ENCODE measurements at places on chromosomes 13 and 19. TPM values are rescaled to one million over a fixed set of nuclear protein-coding genes. Genes with fewer than 3 reads are reported as not detected.

DNA sequence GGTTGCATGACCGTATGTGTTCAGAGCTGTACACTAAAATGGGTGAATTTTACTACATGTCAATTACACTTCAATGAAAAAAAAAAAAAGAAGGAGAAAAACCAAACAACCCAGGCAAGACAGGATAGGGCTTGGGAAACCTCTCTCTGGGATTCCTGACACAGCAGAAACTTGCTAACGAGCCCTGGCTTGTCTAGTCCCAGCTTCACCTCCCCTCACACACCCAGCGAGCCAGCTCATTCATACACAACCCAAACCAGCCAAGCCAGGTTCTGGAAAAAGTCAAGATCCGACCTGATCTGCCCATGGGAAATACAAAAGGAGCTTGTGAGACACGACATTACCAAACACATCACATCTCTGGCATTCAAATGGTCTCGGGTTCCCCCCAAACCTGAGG, 3.7 kb upstream of the TECR start:
- peaks cover 12% of the 10 kb centered on the region for H3K4me1 ChIP-seq
- no peaks in the 10 kb centered on the region for H3K27me3 ChIP-seq
- no peaks in the 10 kb centered on the region for H3K36me3 ChIP-seq
- H3K4me3 ChIP-seq, result no peak overlapping the region

- no peak overlapping the region for H3K27ac ChIP-seq
- H3K36me3 ChIP-seq, result no peaks in the 10 kb centered on the region
- DNase-seq, result no peak
- no peaks in the 10 kb centered on the region for H3K27me3 ChIP-seq
- H3K4me1 ChIP-seq, result no peaks in the 10 kb centered on the region
These were observed 10.8 kb upstream of the MBNL2 start for GRCh38 chr13:97211300-97211699.

DNA sequence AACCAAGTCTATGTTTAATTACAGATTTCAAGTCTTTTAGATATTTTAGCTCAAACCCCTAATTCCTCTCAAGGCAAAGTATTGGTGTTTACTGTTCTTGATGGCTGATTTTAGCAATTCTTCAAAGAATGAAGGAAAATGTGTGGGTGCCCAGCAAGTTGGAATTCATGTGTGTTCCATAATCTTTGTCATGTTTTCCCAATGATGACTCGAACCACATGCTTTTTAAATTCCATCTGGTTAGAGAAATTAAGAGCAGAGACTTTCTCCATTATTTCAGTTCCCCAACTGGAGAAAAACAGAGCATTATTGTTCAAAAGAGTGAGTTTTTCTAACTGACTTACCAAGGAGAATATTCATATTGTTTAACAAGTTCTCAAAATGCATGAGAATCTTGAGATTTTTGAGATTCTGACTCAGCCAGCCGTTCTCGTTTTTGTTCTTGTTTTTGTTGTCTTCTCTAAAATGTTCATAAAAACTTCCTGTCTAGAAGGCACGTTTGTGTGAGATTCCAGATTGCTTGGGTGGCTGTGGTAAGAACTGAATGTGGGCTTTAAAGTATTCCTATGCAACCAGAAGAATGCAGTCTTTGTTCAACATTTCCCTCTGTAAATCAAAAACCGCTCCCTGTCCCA, 404.7 kb downstream of the IRS2 start:
- DNase-seq, result no peak
- H3K36me3 ChIP-seq, result no peaks in the 10 kb centered on the region
- no peaks in the 10 kb centered on the region for H3K27me3 ChIP-seq
- no peak overlapping the region for H3K4me3 ChIP-seq
- H3K4me1 ChIP-seq, result no peaks in the 10 kb centered on the region

DNA sequence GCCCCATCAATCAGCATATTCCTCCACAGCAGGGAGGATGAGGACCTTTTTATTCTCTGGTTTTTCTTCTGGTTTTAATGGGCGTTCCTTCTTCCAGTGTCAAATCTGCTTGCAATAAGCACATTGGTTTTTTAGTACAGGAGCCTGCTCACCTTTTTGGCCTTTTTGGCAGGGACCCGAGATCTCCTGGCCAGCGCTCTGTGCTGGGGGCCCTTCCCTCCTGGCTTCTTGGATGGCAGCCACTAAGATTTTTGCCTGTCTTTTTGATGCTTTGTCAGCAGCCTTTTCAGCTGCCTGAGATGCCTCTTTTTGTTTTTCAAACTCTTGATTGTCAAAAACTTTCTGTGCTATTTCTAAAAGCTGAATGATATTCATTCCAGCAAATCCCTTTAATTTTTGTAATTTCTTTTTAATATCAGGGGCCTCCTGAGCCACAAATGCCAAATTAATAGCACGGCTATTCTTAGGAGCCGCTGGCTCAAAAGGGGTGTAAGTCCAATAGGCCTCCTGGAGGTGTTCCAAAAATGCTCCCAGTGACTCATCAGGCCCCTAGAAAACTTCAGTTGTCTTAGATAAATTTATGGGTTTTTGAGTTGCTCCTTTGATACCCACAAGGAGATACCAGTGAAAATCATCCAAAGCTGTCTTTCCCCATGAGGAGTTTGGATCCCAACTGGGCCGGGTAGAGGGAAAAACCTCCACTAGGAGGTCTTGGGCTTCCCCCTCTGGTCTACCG, 73.0 kb downstream of the ZNF100 start:
- H3K4me3 ChIP-seq, result no peak overlapping the region
- no peak for DNase-seq
- H3K27ac ChIP-seq, result no peak overlapping the region
- H3K4me1 ChIP-seq, result no peaks in the 10 kb centered on the region

- no peak overlapping the region for H3K4me3 ChIP-seq
- H3K27me3 ChIP-seq, result no peaks in the 10 kb centered on the region
- H3K27ac ChIP-seq, result no peak overlapping the region
- peaks cover 20% of the 10 kb centered on the region for H3K36me3 ChIP-seq
- no peak for DNase-seq
- no peaks in the 10 kb centered on the region for H3K4me1 ChIP-seq
These were observed 20.1 kb upstream of the N4BP2L1 start for GRCh38 chr13:32447894-32448623.

DNA sequence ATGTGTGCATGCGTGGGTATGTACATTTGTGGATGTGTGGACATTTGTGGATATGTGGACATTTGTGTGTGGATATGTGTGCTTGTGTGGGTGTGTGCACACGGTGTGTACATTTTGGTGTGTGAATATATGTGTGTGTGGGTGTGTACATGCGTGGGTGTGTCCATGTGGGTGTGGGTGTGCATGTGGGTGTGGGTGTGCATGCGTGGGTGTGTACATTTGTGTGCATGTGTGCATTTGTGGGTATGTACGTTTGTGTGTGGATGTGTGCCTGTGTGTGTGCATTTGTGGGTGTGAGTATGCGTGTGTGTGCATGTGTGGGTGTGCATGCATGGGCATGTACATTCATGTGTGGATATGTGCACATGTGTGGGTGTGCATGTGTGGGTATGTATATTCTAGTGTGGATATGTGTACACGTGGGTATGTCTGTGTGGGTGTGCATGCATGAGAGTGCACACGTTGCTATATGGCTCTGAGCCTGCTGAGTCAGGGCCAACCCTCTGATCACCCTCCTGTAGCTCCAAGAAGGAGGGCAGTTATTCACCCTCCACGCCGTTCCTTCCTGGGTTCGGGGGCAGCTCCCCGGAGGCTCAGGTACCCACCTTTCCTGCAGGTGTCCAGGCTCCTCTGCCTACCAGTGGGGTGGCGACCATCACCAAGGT, 20.3 kb downstream of the COMP start:
- no peak overlapping the region for H3K4me3 ChIP-seq
- H3K27ac ChIP-seq, result no peak overlapping the region
- H3K36me3 ChIP-seq, result peaks cover 24% of the 10 kb centered on the region
- DNase-seq, result no peak
- H3K4me1 ChIP-seq, result no peaks in the 10 kb centered on the region
- no peaks in the 10 kb centered on the region for H3K27me3 ChIP-seq

DNA sequence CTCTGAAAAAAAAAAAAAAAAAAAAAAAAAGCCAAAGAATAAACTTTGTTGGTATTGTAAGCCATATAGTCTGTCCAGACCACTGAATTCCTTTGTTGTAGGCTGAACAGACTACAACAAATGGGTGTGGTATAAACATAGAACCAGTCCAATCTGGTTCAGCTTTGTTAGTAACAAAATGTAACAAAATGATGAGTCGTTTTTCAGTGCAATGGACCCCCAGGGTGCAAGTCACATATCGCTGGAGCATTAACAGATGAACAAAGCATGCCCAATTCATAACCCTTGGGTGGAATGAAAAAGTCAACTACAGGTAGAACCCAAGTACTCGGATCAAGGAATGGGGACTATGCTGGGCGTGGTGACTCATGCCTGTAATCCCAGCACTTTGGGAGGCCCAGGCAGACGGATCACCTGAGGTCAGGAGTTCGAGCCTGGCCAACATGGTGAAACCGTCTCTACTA, 13.6 kb upstream of the FCHO1 start:
- no peak for DNase-seq
- H3K36me3 ChIP-seq, result peaks cover 7% of the 10 kb centered on the region
- no peak overlapping the region for H3K4me3 ChIP-seq
- no peaks in the 10 kb centered on the region for H3K4me1 ChIP-seq
- no peaks in the 10 kb centered on the region for H3K27me3 ChIP-seq

DNA sequence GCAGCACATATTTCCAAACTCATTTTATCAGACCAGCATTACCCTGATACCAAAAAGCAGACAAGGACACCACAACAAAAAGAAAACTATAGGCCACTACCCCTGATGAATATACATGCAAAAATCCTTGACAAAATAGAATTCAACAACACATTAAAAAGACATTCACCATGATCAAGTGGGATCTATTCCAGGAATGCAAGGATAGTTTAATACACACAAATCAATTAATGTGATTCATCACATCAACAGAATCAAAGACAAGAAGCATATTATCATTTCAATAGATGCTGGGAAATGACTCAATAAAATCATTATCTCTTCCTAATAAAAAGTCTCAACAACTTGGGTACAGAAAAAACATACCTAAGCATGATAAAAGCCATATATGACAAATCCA, 11.2 kb downstream of the ZNF347 start:
- H3K27me3 ChIP-seq, result no peaks in the 10 kb centered on the region
- no peaks in the 10 kb centered on the region for H3K4me1 ChIP-seq
- no peak for DNase-seq
- no peak overlapping the region for H3K27ac ChIP-seq
- H3K36me3 ChIP-seq, result peaks cover 80% of the 10 kb centered on the region

DNA sequence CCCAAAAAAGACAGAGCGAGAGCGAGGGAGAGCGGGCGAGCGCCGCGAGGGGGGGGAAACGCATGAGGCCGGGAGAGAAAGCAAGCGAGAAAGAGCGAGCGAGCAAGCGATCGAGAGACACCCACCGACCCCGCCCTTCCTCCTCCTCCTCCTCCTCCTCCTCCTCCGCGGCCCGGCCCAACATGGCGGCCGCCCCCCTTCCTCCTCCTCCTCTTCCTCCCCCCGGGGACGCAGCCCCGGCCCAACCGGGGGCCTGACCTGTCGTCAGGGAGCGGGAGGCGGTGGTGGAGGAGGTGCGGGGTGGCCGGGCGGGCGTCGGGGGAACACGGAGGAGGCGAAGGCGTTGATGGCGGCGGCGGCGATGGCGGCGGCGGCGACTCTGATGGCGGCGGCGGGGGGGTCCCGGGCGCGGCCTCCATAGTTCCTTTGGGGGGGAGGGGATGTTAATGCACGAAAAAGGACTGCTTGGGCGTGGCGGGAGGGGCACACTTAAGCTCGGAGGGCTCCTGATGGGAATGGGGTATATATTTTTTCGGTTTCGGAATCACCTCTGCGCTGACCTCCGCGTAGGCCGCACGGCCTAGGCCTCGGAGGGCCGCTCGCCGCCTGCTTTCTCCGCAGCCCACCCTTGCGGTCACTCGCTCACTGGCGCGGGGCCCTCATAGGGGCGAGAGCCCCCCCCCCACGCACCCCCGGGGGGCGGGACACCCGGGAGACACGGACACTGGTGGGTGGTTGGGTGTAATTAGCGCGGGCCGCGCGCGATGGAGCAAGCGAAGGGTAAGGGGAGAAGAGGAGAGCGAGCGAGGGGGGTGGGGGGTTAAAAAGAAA, 1.2 kb downstream of the ZC3H4 start:
- H3K4me1 ChIP-seq, result peaks cover 22% of the 10 kb centered on the region
- no peaks in the 10 kb centered on the region for H3K36me3 ChIP-seq
- peak; percentile 92 for DNase-seq
- H3K4me3 ChIP-seq, result peak overlapping the region; percentile 82

DNA sequence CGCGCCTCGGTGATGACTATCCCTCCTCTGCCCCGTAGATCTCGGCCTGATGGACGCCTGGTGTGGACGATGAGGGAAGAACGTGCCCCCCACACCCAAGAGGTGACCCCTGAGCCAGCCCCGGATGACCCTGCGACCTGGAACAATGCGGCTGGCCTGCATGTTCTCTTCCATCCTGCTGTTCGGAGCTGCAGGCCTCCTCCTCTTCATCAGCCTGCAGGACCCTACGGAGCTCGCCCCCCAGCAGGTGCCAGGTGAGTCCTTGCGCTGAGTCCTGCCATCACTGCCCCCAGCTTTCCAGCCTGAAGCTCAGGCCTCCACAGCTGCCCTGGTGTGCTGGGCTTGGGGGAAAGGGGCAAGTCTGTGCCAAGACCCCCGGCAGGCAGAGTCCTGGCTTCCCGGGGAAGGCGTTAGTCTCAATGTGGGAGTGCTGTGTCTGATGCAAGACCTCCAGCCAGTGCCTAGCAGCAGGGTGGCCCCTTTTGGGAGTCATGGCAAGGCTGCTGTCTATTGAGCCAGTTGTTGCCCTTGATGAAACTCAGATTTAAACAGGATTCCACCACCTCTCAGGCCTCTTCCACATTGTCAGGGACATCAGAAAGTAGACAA, 67.5 kb downstream of the CHST8 start:
- H3K27ac ChIP-seq, result no peak overlapping the region
- peaks cover 49% of the 10 kb centered on the region for H3K27me3 ChIP-seq
- no peak overlapping the region for H3K4me3 ChIP-seq
- no peaks in the 10 kb centered on the region for H3K4me1 ChIP-seq
- no peak for DNase-seq

DNA sequence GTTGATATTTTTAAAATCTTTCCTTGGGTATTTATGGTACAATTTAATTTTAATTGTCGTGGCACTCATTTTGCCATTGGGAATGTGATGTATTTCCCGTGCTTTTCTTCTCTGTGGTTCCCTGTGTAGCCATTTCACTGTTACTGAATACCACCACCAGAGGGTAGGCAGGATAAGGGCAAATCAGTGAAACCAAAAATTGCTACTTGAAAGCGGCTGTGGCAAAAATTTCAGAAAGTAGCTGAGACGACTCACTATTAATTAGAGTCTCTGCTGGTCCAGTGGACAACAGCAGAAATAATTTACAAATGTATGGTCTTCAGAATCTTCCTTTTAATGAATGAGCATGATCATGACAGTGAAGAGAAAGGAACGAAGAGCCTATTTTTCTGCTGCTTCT, 34.4 kb upstream of the MIR17HG start:
- H3K4me1 ChIP-seq, result no peaks in the 10 kb centered on the region
- DNase-seq, result no peak
- H3K27me3 ChIP-seq, result peaks cover 60% of the 10 kb centered on the region
- H3K27ac ChIP-seq, result no peak overlapping the region
- no peaks in the 10 kb centered on the region for H3K36me3 ChIP-seq
- no peak overlapping the region for H3K4me3 ChIP-seq

GRCh38 chr19:31264041-31264778, 85.0 kb downstream of the TSHZ3 start:
- H3K36me3 ChIP-seq, result no peaks in the 10 kb centered on the region
- peaks cover 15% of the 10 kb centered on the region for H3K4me1 ChIP-seq
- no peak for DNase-seq
- no peak overlapping the region for H3K4me3 ChIP-seq
- no peak overlapping the region for H3K27ac ChIP-seq

Gene NLRP12
- not detected for total RNA-seq

Gene CYP2F1
- not detected for total RNA-seq

Gene ZIM2
- not detected for total RNA-seq

Gene DCLK1
- 11.6 TPM for total RNA-seq

Gene KRTDAP
- total RNA-seq, result not detected

Measured in heart right ventricle (tissue), 16 donors.